Endodermal cell (in vitro differentiated cells): ENCODE measurements at places on chromosomes 7 and 10. TPM values are rescaled to one million over a fixed set of nuclear protein-coding genes. Genes with fewer than 3 reads are reported as not detected.

CCL26 gene
- 1.1 to 1.3 TPM (median 1.2 TPM) in 3 replicates for total RNA-seq

GRK5 gene
- total RNA-seq = 3.2 to 11.9 TPM (median 11.4 TPM) in 3 replicates

DNA sequence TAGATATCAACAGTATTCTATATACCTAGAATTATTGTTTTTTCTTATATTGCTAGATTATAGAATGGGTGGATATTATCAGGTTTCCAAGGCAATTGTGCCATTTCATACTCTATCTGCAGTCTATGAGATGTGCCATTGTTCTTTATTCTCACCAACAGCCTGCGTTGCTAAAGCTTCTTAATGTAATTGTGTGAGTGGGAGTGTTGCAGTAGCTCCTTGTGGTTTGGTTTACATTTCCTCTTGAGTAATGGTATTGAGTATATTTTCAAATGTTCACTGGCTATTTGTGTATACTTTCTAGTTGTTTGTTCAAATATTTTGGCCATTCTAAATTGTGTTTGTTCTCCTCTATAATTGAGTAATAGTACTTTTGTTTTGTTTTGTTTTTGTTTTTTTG, 199.2 kb downstream of the TFEC start:
- H3K36me3 ChIP-seq = no peaks in the 10 kb centered on the region
- no peaks in the 10 kb centered on the region for H3K4me1 ChIP-seq
- H3K27me3 ChIP-seq = no peaks in the 10 kb centered on the region
- no peak for DNase-seq
- H3K27ac ChIP-seq = no peak overlapping the region
- H3K4me3 ChIP-seq = no peak overlapping the region

DNA sequence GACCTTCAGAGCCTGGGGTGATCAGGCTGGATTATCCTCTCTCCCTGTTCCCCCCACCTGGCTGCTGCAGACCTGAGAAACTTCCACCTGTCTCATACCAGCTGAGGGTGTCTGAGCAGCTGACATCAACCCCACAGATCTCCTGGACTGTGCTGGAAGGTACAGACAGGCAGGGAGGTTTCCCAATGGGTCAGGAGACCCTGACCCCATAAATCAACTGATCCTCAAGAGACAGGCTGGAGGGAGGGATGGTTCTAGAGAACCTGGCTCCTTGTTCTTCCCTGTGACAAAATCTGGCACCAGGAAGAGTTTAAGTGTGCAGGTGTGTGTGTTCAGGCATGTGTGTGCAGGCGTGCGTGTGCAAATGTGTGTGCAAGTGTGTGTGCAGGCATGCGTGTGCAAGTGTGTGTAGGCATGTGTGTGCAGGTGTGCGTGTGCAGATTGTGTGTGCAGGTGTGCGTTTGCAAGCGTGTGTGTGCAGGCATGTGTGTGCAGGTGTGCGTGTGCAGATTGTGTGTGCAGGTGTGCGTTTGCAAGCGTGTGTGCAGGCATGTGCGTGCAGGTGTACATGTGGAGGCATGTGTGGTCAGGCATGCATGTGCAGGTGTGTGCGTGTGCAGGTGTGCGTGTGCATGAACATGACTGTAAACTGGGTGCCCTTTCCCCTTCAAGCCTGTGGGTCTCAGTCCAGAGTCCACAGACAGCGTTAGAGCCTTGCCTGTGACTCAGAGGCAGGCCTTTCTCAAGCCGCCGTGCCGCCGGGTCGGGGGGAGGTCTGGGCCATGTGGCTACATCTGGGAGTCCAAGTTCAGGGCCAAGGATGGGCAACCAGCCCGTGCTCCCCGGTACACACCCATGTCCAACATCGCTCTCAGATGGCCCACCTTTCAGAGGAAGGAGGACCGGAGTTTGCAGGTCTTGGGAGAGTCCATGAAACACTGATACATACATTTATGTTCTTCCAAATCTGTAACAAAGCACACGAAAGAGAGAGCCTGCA, 50.1 kb upstream of the ELN start:
- peak; percentile 34 for DNase-seq
- H3K27me3 ChIP-seq = no peaks in the 10 kb centered on the region
- H3K36me3 ChIP-seq = no peaks in the 10 kb centered on the region
